ENCODE measurements at places on chromosomes 16 and 17. TPM values are rescaled to one million over a fixed set of nuclear protein-coding genes. Genes with fewer than 3 reads are reported as not detected.

DNA sequence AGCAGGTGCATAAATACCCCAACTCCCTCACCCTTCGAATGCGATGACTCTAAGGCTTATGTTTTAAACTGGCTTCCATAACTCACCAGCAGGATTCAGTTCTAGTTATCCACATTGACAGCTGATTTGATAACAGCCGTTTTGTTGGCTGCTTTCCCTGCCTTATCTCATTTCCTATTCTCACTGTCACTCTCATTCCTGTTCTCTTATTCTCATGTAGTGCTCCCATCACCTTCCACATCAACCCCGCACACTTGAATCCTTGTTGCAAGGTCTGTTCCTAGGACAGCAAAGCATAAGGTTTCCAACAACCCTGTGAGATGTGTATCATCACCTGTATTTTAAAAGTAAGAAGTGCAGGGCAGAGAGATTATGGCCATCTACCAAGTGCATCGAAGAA lies 344.4 kb downstream of the CDH13 start:
- no peak for DNase-seq
- no peaks in the 10 kb centered on the region for H3K4me1 ChIP-seq
- H3K27ac ChIP-seq: no peak overlapping the region
- no peaks in the 10 kb centered on the region for H3K27me3 ChIP-seq
- no peak overlapping the region for H3K4me3 ChIP-seq

KREMEN2 gene
- 4.9 TPM for polyA plus RNA-seq

GRCh38 chr16:50263940-50264929 lies 2.1 kb upstream of the ADCY7 start:
- H3K27ac ChIP-seq: no peak overlapping the region
- no peaks in the 10 kb centered on the region for H3K27me3 ChIP-seq
- no peak overlapping the region for H3K4me3 ChIP-seq
- H3K4me1 ChIP-seq: peaks cover 25% of the 10 kb centered on the region
- DNase-seq: peak; percentile 4

CDH11 gene
- polyA plus RNA-seq: 148 TPM

SLC2A4 gene
- polyA plus RNA-seq: 0.89 TPM

GRCh38 chr16:86994215-86994614 lies 323.0 kb downstream of the C16orf95 start:
- H3K4me3 ChIP-seq: no peak overlapping the region
- no peaks in the 10 kb centered on the region for H3K4me1 ChIP-seq
- H3K36me3 ChIP-seq: no peaks in the 10 kb centered on the region
- H3K27me3 ChIP-seq: peaks cover 25% of the 10 kb centered on the region
- no peak for DNase-seq

- H3K27me3 ChIP-seq: no peaks in the 10 kb centered on the region
- peaks cover 42% of the 10 kb centered on the region for H3K4me1 ChIP-seq
- H3K36me3 ChIP-seq: no peaks in the 10 kb centered on the region
- DNase-seq: no peak
- no peak overlapping the region for H3K27ac ChIP-seq
- H3K4me3 ChIP-seq: no peak overlapping the region
Measured at GRCh38 chr17:81037026-81037797, 2.3 kb downstream of the BAIAP2 start.

Measured in hepatocyte (in vitro differentiated cells).